ENCODE measurements at places on chromosomes 3 and 15.

DNA sequence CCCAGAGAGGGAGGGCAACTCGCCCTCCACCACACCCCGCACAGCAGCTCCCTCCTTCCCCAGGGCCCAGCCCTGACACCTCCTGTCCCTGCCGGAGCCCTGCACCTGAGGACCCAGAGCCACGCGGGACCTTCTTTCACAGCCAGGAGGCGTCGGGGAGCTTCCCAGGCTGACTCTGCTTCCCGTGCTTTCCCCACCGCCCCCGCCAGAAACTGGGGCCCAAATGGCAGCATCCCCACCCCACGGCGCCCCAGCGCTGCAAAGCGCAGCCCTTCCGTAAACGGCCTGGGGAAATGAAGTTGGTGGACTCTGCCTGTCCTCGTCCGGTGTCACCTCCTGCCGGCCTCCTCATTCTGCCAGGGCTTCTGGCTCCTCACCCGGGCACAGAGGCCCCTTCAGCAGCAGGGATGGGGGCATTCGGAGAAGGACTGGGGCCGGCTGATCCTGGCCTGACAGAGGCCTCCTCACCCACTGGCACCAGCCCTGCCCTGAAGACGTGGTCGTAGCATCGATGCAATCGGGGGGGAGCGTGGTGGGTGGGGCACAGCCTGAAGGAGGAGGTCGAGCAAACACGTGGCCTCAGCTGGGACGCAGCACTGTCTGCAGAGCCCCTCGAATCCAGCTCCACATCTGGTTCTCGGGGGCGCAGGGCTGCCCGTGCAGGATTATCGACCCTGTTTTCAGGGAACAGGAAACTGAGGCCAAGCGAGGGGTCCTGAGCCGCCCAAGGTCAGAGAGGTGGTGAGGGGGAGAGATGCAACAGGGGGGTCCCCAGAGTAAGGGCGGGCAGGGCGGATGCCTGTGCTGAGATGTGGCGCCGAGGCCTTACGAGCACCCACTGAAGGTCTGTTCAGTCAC is 235.4 kb downstream of the XXYLT1 start:
- no peak for DNase-seq

- DNase-seq: no peak
These were observed 774.7 kb upstream of the ROBO1 start for GRCh38 chr3:80542456-80542855.

- peak; percentile 71 for DNase-seq
These were observed 14.2 kb downstream of the LRIG1 start for GRCh38 chr3:66486646-66487045.

GRCh38 chr3:159637883-159638542 is 350.6 kb upstream of the IL12A start:
- DNase-seq: peak; percentile 51

- no peak for DNase-seq
These were observed 118.9 kb upstream of the CCDC54 start for GRCh38 chr3:107258300-107258699.

DNA sequence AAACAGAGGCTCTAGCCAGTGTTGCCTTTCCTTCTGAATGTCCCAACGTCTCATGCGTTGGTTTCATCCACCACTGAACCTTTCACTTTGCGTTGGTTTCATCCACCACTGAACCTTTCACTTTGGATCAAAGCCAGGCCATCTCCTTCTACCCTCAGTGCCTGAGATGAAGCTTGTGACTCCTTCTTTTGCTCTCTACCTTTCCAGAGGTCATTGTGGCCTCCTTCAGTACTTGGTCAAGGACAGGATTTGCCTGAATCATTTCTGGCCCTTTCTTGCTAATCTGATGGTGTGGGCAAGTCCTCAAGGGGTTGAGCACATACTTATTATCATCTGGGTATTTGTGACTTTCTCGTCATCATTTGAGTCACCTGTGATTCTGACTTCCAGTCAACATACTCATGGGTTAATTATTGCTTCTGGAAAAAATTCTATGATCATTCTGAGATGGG is 50.0 kb downstream of the SELENOT start:
- no peak for DNase-seq

DNA sequence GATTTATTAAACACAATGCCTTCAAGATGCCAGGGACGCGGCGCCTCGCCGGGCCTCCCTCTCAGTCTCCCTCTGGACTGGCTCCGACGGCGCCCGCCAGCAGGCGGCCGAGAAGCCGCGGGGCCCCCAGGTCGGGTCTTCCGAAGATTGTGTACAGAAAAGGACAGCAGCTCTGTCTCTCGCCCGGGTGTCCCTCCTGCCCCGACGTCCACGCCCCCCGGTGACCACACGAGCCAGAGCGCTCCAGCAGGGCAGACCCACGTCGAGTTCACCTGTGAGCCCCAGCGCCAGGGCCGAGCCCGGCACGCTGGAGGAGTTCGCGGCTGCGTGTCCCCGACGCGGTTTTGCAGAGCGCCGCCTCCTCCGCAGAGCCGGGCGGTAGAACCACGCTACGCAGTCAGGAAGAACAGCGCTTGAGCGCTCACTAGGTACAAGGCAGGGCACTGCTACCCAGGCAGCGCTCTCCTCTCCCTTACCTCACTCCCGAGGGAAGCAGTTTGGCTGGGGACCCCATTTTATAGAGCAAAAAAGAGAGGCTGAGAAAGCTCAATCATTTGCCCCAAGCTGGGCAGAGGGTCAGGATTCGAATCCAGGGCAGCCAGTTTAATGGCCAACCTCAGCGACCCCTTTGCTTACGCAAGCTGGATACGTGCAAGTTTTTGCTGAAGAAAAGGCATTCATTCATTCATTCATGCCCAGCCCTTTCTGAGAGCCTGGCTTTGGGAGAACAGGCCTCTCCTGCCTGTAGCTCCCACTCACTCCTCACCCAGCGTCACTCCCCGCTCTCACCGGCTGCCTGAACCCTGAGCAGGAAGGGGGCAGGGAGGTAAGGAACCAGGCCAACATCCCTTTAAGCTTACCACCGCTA is 3.0 kb upstream of the TLE3 start:
- no peak for DNase-seq

DNA sequence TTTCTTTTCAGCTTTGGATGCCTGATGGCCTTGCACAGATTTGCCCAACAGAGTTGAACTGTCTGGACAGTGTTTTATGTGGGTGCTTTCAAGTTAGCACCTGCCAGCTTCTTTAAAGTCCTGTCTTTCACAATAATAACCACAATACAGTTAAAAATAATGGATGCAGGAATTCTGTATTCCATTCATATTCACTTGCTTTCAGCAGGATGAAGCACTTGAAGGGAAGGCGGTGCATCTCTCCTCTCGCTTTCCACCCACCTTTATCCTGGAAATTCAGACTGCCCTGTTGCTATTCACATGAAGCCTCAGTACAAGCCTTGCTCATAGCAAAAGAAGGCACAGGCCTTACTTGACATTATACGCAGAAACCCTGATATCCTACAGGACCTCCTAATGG is 26.5 kb upstream of the GYG1 start:
- DNase-seq: no peak

GRCh38 chr3:56962206-56962605 is 98.3 kb upstream of the SPATA12 start:
- DNase-seq: no peak

GRCh38 chr3:177236704-177237103 is 39.4 kb upstream of the TBL1XR1 start:
- DNase-seq: peak; percentile 16

- DNase-seq: no peak
These were observed 3.0 kb downstream of the CCR2 start for GRCh38 chr3:46356909-46357308.

- DNase-seq: no peak
These were observed 31.5 kb downstream of the ZFAND6 start for GRCh38 chr15:80090879-80091503.

- peak; percentile 7 for DNase-seq
These were observed 514.1 kb downstream of the ROBO1 start for GRCh38 chr3:79253704-79254103.

DNA sequence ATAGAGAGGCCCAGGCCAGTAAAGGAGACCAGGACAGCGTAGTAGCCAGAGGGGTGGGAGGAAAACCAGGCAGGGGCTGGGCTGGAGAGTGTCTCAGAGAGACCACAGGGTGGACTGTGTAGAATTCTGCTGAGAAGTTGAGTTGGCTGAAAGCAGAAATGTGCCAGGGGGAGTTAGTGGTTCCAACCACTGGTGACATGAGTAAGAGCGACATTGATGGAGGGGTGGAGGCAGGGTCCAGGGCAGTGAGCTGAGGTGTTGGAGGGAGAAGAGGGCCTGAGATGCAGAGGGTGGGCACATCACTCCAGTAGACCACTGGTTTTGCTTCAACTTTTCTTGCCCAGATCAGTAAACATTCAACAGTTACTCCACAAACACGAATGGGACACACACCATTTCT is 106.5 kb downstream of the ASB7 start:
- no peak for DNase-seq

- DNase-seq: peak; percentile 61
These were observed 69.5 kb downstream of the C3orf38 start for GRCh38 chr3:88219138-88219792.

GRCh38 chr3:177041730-177042551 is 155.3 kb downstream of the TBL1XR1 start:
- DNase-seq: no peak

DNA sequence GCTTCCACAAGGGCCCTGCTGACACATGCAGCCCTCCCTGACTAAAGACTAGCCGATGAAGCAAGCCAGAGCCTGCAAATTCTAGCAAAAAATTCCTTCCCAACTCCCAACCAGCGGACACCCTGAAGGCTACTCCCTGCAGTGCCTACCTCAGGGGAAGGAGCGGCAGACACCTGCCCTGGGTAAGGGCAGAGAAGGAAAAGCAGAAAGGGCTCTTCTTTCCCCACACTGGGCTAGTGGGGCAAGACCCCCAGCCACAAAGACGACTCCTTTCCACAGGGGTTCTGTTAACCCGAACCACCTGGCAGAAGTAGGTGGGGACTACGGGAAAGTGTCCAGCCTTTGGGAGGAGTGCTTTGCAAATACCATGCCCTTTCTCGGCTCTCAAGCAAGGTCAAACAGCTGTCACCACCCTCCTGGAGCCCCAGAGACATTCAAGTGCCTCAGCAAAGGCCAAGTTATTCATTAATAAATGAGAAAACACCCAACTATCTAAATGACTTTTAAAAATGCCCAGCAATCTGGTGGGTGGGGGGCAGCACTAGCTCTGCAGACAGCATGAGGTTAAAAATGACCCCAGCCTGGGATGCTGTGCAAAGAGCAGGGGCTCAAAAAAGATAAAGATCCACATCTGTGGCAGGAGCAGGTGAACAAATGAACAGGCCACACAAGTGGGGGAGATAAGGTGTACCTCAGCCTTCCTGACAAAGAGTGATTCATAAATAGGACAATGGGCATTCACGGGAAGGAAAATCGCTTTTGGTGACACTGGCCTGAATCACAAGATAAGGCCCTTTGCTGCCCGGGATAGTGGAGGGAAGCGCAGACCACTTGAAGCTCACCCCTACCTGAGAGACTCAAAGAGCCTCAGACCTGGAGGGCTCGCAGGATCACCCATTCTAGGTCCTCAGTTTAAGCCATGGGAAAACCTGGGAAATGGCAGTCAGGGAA is 33.0 kb downstream of the CCDC12 start:
- DNase-seq: no peak

- DNase-seq: no peak
These were observed 81.2 kb downstream of the SRGAP3 start for GRCh38 chr3:9168241-9168741.

- no peak for DNase-seq
These were observed 95.8 kb downstream of the CHSY1 start for GRCh38 chr15:101156061-101156460.

DNA sequence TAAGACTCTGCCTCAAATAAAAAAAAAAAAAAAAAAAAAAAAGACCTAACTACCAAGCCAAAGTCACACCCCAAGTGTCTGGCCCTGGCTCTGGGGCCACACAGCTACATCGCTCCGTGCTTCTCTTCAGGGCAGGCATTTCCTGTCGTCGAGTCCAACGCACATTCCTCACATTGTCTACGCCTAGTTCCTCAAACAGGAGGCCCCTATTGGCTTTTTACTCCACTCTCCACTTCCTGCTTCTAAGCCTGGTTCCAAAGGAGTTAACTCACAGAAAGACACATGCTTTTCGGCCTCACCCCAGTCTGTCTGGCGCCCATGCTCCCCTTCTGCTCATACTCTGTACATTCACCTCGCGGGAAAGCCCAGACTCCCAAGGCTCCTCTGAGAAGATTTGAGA is 28.8 kb downstream of the KNG1 start:
- DNase-seq: peak; percentile 82

GRCh38 chr15:71414853-71415252 is 299.6 kb downstream of the THSD4 start:
- DNase-seq: no peak

- DNase-seq: no peak
These were observed 69.0 kb upstream of the RAD18 start for GRCh38 chr3:9032231-9032777.

GRCh38 chr15:82262422-82263026 is at the start of the genes EFL1 and SAXO2:
Gene EFL1 (minus strand): TSS chr15:82262734. CDS start chr15:82261778, 956 bp downstream.
Gene SAXO2 (plus strand): TSS chr15:82262818. CDS start chr15:82262880, 62 bp downstream.
- peak; percentile 92 for DNase-seq

- DNase-seq: no peak
These were observed 621.8 kb downstream of the ZIC1 start for GRCh38 chr3:148030975-148031374.

DNA sequence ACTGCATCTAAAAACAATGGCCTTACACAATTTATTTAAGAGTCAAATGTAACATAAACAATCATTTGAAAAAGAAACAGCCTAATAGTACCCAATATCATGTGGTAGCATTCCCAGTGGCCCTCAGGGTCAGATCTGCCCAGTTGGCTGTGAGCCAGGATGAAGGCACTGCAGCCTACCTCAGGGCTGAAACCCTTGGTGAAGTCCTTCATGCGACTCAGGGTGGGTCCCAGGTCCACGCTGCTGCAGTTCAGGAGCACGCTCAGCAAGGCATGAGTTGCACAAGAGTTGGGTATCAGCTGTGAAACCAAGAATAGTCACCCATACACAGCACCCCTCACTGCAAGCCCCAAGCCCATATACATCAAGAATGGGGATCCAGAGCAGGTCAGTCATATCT is 37.1 kb downstream of the SEMA3G start:
- DNase-seq: no peak

DNA sequence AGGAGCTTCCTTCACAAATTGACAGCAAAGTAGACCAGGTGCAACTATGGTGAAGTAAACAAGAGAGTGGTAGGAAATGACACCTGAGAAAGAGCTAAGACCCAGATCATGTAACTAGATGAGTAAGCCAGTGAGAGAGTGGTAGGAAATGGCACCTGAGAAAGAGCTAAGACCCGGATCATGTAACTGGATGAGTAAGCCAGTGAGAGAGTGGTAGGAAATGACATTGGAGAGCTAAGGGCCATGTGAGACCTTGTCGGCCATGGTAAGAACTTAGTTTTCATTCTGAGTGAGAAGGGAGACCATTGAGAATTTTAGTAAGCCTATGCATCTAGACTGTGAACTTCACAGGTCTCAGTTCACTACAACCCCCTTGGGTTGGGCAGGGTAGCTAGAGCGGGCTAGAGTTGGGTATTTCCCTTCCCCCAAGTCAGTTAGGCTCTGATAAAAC is 5.4 kb upstream of the SENP7 start:
- DNase-seq: no peak

- no peak for DNase-seq
These were observed 59.3 kb upstream of the RAD18 start for GRCh38 chr3:9022305-9023225.

DNA sequence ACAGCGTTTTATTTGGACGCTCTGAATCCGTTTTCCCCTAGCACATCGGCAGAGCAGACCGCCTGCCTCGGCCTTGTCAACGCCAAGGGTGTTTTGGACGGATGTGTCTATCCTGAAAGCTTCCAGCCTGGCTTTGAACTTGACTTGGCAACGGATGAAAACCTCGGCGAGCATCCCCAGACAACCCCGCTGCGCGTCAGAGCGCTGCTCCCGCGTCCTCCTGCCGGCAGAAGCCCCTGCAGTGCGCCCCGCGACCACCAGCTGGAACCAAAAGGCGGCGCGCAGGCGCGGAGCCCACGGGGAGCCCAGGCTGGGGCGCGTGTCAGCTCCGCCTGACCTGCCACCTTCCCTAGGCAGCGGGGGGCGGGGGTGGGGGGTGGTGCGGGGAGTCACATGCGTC is 26.2 kb upstream of the ARL8B start:
- DNase-seq: peak; percentile 28
